Kidney capillary endothelial cell (primary cell): ENCODE measurements at places on chromosomes 16 and 17.

DNA sequence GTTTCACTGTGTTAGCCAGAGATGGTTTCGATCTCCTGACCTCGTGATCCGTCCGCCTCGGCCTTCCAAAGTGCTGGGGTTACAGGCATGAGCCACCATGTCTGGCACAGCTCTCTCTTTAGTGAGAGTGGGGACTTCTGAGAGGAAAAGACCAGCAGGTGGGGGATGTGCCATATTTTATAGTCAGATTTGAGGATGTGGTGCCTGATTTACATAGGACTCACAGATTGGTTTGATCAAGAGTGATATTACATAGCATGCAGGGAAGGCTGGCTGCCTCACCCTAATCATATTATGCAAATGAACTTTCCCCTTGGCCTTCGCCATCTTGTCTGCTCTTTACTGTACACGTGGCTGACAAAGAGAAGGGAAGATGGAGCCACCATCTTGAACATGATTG is 28.1 kb upstream of the MAPK3 start:
- DNase-seq: no peak

- peak; percentile 96 for DNase-seq
Measured at GRCh38 chr16:89325861-89326471, 108.5 kb downstream of the ZNF778 start.

GRCh38 chr16:17828012-17828411 is 357.3 kb upstream of the XYLT1 start:
- DNase-seq: no peak

- DNase-seq: no peak
Measured at GRCh38 chr17:72255481-72255880, 134.7 kb downstream of the SOX9 start.

GRCh38 chr16:54509456-54509855 is 222.9 kb upstream of the IRX3 start:
- DNase-seq: no peak

DNA sequence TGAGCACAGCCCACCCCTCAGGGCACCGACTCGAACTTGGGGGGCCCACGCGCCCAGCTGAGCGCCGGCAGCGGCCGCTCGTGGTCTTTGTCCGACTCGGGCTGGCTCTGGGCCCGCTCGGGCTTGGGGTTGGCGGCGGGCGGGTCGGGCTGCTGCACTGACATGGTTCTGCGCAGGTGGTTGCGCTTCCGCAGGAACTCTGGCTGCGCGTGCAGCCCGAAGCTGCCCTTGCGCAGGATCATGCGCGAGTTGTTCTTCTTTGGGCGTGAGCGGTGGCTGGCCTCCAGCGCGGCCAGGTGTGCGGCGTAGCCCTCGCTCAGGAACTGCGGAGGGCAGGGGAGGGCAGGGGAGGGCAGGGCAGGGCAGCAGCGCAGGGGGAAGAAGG is 11.1 kb downstream of the PIMREG start:
- DNase-seq: no peak

DNA sequence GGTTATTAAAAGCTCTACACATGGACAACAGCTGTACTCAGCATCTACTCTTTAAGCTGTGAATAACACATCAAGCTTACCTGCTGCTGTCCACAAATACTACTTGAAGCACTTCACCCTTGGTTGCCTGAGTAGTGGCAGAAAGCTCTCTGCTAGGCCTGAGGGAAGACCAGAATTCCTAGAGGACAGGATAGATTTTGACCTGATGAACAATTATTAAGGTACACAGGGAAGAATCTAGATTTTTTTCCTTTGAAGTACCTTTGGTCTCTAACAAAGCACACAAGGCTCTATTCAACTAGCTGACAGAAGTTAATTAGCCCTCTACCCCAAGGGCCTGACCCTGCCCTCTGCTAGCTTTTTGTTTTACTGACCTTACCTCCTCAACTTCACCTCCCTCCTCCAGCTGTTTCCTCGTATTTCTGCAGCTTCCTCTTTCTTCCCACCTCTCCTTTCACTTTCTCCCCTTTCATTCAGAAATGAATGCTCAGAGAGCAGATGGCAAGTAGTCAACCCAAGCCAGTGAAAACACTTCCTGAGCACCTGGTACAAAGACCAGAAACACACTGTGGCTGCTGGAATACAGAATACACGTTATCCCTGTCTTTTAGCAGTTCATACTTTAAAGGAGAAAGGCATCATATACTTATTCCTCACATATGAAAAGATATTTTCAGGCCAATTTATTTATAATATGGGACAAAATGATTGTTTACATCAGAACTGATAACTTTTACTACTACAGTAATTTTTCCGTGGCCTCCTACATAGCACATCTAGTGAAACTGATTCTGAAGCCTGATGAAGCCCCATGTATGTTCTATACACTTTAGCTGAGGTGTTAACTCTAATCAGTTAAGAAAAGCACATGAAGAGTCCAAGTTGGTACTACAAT is 5.7 kb upstream of the VEZF1 start:
- DNase-seq: no peak

DNA sequence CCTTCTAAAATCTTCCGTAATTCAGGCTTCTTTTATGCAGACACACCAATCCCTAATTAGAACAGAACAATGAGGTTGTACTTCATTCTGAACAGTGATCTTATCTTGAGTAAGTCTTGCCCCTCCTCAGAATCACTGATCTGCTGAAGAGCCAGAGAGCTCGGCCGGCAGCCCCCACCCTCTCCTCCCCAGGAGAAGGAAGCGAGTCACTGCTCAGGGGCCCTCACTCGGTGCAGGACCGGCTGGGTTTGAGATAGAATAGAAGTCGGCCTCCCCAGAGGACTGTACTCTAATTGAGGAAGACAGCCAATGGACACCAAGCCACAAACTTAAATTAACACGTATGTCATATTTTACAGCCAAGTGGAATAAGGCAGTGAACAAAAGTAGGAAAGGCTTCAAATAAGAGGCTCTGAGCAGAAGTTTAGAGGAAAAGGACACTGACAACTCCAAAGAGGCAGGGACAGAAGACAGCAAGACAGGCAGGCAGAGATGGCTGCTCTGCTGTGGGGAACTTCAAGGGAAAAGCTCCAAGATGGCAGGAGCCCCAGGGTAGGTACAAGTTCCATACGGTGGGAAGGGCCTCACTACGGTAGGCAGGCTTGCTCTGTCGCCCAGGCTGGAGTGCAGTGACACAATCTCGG is 18.6 kb downstream of the CREBBP start:
- peak; percentile 43 for DNase-seq

DNA sequence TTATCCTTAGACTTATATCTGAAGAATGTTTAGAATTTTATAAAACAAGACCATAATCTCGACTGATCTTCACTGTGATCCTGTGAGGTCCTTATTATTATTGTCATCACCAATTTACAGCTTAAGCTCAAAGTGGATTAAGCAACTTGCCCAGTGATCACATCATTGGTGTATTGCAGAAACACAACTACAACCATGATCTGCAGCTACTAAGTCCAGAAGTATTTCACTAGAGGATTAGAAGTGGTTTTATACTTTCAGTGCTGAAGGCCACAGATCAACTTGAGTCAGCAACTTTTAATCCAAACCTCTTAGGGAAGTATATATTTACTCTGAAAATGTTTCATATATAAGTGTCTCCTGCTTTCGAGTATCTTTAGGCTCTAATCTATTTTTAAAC is 624.3 kb upstream of the SOX9 start:
- no peak for DNase-seq

DNA sequence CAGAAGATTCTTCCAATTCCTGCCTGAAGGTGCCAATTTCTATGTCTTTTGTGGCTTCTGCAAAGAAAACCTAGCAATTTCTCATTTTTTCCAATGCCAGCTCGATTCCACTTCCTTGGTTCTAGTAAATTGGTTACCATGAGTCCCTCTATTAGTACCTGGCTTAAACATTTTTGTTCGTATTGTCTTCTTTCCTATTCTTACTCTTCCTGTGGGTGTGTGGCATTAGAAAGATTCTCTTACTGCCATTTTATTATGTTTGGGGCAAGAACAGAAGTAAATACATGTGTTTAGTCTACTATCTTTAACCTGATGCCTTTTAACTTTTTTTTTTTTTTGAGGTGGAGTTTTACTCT is 20.3 kb upstream of the MAPK3 start:
- no peak for DNase-seq

- no peak for DNase-seq
Measured at GRCh38 chr17:32259586-32259985, 6.0 kb upstream of the RHBDL3 start.

DNA sequence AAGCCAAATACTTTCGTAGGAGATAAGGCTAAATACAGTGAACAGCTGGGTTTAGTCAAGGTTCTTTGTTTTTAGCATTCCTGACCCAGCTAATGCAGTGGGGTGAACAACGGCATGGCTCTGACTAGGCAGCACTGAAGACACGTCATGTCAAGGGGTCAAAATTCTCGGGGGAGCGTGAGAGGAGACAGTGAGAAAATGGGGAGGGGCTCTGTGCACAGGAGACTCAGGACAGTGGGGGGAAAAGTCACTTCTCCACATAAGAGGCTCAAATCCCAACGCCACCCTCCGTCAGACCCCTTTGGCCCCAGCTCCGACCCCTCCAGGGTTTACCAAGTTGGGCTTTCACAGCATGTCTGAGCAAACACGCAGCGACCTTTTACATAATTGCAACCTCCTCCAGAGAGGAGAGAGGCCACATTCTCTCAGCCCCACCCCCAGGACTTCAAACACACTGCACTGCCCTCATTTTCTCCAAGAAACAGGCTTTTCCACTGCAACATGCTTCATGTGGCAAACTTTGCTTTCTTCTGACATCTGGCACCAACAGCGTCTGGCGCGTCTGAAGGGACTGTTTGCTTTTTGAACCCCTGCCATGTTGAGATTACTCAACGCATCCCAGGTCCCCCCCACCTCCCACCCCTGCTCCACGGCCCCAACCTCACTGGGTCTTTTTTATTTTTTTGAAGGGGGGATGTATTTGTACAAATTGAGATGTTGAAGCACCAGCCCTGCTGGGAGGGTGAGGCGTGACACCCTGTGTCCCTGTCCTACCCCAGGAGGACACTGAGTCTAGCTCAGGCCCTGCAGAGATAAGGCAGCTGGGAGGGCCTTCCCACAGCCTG is 30.0 kb downstream of the AXIN2 start:
- no peak for DNase-seq

- no peak for DNase-seq
Measured at GRCh38 chr17:3534881-3535252, 22.7 kb downstream of the TRPV3 start.

- no peak for DNase-seq
Measured at GRCh38 chr17:39213852-39214251, 11.9 kb downstream of the STAC2 start.

GRCh38 chr17:7440113-7440833 is 961 bp downstream of the FGF11 start:
- no peak for DNase-seq

DNA sequence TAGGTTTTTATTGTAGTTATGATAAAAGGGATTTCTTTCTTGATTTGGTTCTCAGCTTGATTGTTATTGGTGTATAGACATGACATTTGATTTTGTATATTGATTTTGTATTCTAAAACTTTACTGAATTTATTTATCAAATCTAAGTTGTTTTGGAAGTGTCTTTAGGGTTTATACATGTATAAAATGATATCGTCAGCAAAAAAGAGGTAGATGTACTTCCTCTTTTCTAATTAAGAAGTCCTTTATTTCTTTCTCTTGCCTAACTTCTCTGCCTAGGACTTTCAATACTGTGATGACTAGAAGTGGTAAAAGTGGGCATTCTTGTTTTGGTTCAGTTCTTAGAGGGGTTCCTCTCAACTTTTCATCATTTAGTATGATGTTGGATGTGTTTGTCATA is 487.3 kb upstream of the KIF2B start:
- DNase-seq: no peak

- DNase-seq: no peak
Measured at GRCh38 chr16:67542464-67542863, 13.8 kb downstream of the RIPOR1 start.

DNA sequence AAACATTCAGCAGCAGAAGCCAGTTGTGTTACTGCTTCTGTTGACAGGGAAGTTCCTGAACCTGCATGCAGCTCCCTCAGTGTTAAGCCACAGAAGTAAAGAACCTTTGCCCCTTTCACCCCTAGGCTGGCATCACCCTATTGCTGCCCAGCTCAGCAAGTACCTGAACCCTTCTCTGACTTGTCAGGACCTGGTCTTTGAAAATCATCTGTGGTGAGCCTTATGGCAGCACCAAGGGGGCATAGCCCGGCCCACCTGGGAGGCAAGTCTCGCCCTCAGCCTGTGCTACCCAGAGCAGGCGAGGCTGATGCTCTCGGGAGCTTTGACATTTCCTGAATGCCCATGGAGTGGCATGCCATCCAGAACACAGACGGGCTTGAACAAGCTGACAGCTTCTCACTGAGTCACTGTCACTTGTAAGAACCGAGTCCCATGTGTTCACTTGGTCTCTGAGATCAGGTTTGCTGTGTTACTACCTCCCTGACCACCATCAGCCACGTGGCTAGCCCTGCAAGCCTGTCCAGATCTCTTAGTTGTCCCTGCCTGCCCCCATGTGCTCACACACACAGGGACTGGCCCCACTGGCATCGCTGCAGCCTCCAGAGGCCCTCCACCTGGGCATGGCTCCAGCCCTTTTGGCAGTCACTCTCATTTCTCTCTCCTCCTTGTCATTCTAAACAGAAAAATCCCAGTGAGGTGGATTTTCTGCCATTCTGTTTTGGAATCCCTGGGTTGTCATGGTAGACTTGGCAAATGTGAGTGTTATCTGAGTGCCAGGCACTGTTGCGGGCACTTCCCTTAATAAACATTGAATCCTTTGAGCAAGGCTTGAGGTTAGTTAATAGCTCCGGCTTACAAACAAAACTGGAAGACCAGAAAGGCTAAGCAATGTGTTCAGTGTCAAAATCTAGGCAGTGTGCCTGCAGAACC is 2.9 kb upstream of the CARMIL2 start:
- no peak for DNase-seq

DNA sequence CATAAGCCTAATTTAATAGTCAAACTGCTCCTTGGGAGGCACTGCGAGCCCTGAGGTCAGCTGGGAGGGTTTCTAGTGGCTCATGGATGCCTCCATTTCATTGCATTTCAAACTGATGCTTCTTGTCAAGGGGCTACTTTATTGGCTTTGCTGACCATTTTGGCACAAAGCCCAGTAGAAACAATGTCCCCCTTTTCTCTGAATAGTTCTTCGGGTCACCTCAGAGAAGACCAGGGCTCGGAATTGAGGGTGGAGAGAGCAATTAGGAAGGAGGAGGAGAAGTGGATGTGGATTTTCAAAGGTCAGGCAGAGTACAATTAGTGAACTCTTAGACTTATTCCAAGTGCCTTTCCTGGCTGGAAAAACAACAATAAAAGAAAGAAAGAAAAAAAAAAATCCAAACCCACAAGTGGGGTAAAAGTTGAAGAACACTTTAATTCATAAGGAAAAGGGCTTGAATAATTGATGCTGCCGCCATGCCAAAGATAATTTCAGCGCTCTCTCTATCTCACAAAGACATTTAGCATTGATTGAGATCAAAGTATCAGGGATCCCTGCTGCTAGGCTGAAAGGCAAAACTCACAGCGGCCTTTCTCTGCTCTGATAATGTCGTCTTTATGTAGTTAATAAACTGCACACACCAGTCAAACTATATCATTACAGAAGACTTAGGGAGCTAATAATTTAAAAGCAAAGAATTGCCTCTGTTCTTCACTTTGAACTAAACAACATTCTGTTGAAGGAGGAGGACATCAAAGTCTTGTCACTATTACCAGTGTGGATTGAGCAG is 122.7 kb downstream of the RGS9 start:
- no peak for DNase-seq

- DNase-seq: no peak
Measured at GRCh38 chr17:45346216-45347015, 29.6 kb upstream of the MAP3K14 start.
